Astrocyte of the spinal cord (primary cell): ENCODE measurements at places on chromosomes 4 and X.

GRCh38 chr4:78939667-78940008, 400 bp upstream of the PAQR3 start:
- DNase-seq, result no peak

GRCh38 chrX:130280901-130281300, 12.2 kb upstream of the ZNF280C start:
- DNase-seq, result no peak

GRCh38 chr4:1133033-1133432, 19.7 kb upstream of the RNF212 start:
- DNase-seq, result no peak

GRCh38 chr4:16457944-16458343, 231.7 kb upstream of the TAPT1 start:
- no peak for DNase-seq

- no peak for DNase-seq
These were observed 4.2 kb downstream of the NR3C2 start for GRCh38 chr4:148438047-148438446.

- DNase-seq, result peak; percentile 15
These were observed 45.9 kb upstream of the PGM2 start for GRCh38 chr4:37780444-37781130.

DNA sequence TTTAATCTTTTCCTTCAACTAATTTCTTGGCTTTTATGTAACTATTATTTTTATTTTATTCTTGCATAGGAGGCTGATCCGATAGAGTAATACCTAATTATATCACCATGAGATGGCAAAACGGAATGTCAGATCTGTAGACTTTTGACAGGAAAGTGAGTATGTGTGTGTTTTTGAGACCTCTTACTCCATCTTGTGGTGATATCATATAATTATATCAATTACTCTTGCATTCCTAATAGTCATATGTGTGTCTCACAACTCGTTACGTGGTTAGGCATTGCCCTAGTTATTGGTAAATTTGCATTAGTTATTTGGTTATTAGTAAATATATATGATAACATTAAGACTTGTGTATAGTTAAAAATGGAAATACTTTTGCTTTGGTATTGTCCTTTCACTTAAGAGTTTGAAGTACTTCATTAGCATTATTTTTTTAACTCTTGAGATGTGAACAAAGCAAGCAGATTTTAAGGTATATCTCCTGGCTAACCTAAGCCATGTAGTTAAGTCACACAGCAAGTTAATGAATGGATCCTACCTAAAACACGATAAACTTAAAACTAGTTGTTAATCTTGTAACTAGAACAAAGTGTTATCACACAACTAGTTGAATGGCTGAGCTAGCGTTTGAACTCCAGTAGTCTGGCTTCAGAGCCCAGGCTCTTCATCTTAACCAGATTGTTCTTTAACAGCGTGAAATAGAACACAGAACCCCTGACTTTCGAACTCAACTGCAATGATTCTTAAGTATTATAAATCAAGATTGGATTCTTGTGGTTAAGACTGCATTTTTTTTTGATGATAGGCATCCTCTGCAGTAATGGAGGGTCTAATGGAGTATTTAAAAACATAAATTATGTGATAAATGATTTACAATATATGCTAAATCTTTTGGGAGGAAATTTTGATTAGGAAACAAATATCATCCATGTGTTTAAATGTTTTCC, 67.1 kb downstream of the PGRMC2 start:
- peak; percentile 75 for DNase-seq

DNA sequence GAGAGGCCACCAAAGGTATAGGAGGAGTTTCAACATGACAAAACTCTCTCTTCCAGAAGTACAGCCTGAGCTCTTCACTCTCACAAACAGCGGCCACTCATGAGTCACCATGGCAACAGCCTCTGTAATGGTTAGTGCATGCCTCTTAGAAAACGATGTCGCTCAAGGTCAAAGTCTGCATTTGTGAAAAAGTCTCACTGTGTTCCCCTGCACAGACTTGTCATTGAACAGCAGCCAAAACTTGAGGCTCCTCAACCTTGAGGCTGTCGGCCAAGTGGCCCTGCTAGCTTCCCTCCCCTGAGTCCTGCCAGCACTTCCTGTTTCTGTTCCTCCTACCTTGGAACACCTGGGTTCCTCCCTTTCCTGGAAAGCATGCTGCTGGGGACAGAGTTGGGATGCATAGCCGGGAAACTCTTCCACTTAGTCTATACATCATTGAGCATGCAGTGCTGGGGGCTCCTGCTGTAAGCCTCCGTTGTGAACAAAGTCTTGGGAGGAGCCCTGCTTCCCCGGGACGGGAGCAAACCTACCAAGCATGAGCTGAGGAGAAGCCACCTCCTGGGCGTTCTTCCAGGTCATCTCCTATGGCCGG, 66.6 kb downstream of the ING2 start:
- peak; percentile 25 for DNase-seq

- DNase-seq, result peak; percentile 8
These were observed 130.1 kb downstream of the KLHL34 start for GRCh38 chrX:21528076-21528475.

DNA sequence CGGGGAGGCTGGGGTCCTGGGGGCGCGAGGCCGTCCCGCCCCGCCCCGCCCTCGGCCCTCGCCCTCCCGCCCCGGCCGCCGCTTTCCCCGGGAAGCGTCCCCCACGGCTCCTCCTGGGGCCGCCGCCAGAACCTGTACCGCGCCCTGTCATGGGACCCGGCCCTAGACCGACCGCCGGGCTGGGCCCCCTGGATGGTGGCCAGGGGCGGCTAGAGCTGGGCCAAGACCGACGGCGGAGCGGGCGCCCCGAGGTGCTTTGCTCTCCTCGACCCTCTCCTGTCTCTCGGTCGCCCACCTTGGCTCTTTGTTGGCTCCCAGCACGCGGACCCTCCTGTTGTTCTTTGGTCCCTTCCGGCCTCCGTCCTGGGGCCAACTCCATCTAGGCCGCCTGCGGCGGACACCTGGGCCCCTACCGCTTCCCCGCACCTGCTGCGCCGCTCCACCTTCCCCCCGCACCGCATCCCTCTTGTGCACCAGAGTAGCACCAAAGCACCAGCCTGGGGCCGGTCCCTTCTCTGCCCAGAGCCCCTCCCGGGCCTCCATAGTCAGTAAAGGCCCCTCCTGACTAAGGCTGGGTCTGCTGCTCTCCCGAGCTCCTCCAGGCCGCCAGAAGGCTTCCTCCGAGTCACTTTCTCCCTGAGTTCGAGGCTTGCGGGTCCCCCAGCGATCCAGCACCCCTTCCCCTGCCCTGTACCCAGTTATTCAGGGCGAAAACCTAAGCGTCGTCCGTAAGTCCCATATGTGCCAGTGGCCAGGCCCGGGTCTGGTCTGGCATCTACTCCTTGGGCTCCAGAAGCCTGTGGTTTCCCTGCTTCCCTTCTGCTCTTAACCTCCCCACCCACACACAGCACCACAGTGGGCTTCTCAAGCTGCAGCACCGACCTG, 587 bp downstream of the TACC3 start:
- DNase-seq, result no peak

DNA sequence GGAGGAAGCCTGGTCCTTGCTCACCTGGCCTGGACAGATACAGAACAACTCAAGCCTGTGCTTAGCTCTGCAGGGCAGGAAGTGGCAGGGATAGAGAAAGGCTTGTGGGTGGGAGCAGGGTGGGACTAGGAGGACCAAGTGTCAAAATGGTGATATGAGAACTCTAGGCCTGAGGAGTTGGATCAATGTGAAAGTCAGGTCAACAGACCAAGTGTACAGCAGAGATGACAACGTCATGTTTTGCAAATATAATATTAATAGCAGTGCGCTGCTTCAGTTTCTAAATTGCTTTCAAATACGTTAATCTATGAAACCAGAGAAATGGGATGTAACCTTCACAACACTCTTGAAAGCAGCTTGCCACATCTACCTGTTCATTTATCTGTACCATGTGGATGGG, 114.2 kb upstream of the MAP3K15 start:
- no peak for DNase-seq

DNA sequence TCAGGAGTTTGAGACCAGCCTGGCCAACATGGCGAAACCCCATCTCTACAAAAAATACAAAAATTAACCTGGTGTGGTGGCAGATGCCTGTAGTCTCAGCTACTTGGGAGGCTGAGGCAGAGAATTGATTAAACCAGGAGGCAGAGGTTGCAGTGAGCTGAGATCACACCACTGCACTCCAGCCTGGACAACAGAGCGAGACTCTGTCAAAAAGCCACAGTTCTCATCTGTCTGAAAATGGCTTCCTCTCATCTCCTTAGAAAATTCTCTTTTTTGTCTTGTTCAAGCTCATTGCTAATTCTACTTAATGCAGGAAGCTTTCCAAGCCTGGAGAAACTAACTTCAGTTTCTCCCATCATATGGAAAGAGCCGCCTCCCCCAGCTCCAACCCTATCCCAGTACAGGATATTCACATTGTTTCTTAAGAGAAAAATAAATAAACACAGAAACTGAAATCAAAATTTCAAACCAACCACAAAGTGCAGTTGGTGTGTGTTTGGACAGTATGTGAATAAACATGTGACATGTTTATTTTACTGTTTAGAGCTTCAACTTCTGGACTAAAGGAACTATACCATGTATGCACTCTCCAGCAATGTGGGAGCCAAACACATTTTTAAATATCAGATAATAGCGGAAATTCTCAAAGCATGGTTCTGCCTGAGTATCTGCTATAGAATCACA, 55.0 kb upstream of the GAB1 start:
- DNase-seq, result peak; percentile 21

- no peak for DNase-seq
These were observed 76.9 kb downstream of the GRIA3 start for GRCh38 chrX:123260920-123261418.

DNA sequence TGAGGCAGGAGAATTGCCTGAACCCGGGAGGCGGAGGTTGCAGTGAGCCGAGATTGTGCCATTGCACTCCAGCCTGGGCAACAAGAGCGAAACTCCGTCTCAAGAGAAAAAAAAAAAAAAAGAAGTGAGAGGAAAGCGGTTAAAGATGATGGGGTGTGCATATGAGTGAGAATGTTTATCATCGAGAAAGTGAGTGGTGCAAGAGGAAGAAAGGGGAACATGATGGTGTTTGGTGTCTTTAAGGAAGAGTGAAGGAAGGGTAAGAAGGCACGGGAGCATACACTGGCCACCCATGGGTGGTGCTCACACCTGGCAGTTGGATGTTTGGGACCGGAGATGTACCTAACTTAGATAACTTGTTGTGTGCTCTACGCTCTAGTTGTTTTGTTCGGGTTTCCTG, 62.2 kb downstream of the STOX2 start:
- no peak for DNase-seq

GRCh38 chr4:77600521-77601451, 4.8 kb upstream of the CXCL13 start:
- peak; percentile 37 for DNase-seq

DNA sequence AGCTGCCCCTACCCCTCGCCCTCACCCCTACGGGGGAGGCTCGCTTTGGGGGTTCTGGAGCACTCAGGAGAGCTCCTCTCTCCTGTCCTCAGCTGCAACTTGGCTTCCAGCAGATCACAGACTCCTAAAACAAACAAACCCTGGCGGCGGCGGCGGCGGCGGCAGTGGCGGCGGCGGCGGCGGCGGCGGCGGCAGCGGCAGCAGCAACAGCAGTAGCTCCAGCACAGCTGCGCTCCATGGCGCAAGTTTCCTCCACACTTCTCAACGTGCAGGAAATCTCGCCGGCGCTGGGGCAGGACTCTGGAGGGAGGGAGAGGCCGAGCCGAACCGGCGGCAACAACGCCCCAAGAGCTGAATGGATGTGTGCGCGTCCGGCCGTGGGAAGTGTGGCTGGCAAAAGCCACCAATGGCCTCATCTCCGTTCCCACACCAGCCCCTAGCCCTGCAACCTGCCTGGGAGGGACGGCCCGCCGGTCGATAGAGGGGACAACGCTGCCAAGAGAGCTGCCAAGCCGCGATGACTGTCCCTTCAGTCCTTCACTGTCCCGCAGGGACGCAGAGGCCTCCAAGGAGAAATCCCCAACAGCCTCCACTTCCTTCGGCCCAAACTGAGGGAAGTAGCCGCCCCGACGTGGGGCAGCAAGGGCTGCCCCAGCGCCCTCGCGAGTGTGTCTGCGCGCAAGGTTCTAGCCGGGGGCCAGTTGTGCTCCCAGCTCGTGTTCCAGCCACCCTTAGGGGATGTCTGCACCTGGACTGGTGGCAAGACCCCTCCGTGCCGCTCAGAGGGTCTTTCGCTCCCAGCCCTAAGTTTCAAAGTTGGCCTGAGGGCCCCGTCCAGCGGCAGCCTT, 775 bp downstream of the SHROOM4 start:
- peak; percentile 36 for DNase-seq

DNA sequence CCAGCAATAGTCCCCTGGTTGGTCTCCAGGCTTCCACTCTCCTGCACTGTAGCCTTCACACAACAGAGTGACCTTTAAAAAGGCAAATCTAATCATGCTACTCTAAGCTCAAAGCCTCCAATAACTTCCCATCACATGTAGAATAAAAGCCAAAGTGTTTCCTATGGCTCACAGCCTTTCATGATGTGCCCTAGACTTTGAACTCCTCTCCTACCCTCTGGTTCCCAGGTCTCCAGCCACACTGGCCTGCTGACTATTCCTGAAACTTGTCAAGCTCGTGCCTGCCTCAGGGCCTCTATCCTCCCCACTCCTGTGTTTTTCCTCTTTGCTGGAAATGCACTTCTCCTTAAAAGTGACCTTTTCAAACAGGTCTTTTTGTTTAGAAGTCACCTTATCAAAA, 3.1 kb downstream of the MANBA start:
- no peak for DNase-seq

DNA sequence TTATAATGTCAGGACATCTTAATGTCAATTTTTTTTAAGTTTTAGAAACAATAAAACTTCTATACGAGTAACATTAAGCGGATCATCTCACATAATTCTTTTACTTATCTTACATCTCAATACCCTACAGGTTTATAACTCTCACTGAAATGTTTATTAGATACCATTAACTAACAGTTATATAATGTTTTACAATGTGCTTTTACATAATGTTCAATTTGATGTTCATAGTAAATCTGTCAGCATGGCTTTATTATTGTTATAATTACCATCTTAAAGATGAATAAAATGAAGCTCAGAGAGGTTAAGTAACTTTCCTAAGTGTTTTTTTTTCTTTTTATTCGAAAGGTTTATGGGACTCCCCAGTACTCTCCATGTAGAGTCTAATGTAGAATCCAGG, 33.9 kb upstream of the WDFY3 start:
- DNase-seq, result no peak
